ENCODE measurements at places on chromosomes 3 and 15. TPM values are rescaled to one million over a fixed set of nuclear protein-coding genes. Genes with fewer than 3 reads are reported as not detected.
A peak's percentile ranks its signal among the peaks of the same experiment; 100 is the strongest.

GRCh38 chr3:170982733-170983132 lies 43.8 kb downstream of the SLC2A2 start:
- DNase-seq = no peak

ZNF592 gene
- 4.1 TPM for total RNA-seq

DNA sequence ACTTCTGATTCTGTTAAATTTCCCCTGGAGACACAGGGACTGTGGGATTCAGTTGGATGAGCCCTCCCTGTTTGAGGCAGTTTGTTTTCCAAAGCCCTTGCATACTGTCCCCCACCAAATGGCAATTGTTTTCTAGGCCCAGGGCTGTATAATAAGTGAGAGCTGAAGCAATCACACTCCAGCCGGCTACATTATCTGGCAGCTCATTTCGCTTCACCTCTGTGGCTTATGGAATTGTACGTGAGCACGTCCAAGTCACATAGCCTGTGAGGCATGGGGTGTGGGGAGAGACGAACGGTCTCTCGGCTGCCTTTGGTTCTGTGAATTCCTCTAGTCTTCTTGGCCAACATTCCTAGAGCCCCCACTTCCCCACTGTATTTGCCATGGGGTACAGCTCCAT lies 10.7 kb downstream of the RBP2 start:
- DNase-seq = no peak

SLC38A3 gene
- total RNA-seq = not detected

DNA sequence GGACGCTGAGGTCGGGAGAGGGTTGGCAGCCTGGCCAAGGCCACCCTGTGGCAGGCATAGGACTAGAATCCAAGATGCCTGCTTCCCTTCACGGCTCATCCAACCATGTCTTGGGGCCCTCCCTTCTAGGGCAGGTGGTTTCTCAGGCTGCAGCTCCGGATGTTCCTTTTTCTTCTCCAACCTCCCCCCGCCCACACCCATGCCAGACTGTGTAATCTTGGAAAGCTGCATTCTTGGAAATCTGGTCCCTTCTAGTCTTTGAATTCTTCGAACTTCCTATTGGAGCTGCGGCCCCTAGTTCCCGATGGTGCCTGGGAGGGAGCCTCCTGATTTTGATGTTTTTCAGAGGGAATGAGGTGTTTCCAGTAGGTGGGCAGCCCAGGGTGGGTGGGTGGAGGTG lies 109.8 kb downstream of the FBLN2 start:
- no peak for DNase-seq

GRCh38 chr3:69524816-69525215 lies 138.9 kb upstream of the FRMD4B start:
- DNase-seq = no peak

DNA sequence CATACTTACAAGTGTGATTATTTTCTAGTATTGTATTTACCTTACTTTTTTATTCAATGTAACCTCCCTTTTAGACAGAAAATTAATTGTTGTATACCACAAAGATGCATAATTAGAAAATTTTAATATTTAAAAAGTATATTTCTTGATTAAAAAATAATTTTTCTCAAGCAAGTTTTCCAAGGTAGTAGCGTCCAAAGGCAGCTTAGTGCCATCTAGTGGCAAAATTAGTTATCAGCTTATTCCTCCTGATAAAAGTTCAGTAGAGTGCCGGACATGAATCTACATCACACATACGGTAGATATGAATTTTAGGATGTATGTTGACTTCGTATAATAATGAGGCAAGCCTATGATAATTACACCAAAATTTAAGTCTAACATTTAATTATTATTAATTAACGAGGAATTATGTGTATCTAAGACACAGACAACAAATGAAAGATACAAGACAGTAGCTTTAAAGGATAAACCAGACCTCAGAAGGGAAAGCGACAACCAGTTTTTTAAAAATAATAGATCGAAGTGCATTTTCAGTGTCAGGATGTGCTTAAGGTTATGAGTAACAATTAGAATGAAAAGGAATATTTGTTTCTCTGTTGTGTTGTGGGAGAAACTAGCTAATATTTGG lies 405.9 kb downstream of the ROBO1 start:
- peak; percentile 56 for DNase-seq

DNA sequence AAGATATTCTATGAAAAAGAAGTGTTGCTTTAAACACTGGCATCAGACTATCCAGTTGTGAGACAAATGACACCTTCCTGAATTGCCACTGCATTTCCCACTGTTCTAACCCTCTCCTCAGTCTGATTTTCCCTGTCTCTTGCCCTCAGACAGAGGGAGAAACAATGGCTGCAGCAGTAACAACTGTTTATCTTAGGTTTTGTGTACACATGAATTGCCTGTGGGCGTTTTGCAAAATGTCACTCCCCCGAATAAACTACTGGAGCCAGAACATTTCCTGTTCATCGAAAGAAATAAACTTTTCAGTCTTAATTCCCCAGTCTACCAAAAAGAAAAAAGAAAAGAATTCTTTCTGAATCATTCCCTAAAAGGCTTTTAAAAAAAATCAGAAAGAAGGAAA lies 155.1 kb downstream of the MAGI1 start:
- peak; percentile 26 for DNase-seq

FBXO40 gene
- total RNA-seq = not detected

DNA sequence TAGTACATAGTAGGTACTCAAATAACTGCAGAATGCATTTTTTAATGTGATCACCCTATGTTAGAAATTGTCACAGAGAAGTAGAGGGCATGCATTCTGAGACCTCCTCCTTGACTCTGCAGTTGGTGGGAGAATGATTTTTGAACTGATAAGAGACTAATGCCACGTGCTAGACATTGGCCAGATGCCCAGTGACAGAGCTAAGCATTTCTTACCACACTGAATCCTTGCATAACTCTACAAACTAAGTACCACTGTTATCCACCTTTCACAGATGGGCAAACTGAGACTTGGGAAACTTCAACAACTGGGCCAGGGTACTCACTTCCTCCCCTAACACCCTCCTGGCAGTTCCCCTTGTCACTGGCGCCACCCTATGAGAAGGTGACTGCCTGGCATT lies 33.5 kb upstream of the SPATA12 start:
- no peak for DNase-seq

DNA sequence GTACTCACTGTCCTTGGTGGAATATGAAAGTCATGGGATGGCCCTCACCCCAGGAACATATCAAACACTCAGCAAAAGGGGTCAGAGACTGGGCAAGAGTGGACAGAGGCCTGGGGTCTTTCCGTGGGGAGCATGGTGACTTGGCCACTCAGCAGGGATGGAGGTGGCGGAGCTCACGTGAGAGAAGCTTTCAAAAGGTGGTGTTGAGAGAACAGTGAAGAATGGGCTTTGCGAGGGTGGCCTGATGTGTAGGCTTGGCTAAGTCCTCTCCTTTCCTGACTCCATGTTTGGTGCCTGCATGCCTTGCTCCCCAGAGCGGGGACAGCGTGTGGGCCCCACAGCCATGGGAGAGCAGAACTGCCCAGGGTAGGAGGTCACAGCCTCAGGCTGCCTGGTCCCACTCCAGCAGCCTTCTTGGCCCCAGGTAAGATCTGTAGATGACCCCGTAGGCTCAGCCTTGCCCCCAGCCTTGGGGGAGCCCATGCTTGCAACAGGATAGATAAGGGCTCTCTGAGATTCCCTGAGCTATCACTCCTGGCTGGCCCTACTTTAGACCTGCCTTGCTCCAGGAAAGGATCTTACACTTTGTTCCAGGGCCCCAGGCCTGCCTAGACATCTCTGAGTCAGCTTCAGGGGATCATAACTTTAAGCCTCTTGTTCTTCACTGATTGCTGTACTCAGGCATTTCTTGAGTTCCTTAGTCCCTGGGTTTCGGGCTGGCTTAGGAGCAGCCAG lies 17.0 kb downstream of the RPLP1 start:
- peak; percentile 74 for DNase-seq

CCDC174 gene
- 5.8 TPM for total RNA-seq

ATP13A5 gene
- not detected for total RNA-seq
